ENCODE measurements at places on chromosomes 7 and 10.
A peak's percentile ranks its signal among the peaks of the same experiment; 100 is the strongest.

DNA sequence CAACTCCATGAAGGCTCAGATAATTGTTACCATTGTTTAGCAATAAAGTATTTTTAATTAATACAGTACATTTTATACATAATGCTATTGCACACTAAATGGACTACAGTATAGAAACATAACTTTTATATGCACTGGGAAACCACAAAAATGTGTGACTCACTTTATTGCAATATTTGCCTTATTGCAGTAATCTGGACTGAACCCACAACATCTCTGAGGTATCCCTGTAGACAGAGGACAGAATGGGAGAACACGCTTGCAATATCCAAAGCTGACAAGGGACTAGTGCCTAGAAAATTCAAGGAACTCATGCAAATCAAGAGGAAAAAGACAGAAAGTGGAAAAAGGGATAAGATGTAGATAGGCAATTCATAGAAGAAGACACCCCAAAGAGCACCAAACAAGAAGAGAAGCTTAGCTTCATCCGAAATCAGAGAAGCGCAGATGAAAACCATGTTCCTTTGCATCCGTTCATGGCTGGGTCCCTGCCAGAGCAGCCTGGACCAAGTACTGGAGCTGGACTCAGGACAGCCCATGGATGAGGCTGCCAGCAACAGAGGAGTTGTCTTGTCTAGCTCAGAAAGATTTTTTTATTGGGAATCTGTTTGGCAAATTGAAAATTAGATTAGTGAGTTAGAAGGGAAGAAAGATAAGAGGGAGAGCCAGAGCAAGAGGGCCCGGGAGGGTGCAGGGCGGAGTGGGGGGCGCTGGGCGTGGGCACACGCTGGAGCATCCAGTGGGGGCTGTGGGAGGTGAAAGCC, 16.0 kb upstream of the GALNTL5 start:
- peak; percentile 1 for DNase-seq

GRCh38 chr7:35257251-35258124, 3.6 kb upstream of the TBX20 start:
- DNase-seq: no peak

DNA sequence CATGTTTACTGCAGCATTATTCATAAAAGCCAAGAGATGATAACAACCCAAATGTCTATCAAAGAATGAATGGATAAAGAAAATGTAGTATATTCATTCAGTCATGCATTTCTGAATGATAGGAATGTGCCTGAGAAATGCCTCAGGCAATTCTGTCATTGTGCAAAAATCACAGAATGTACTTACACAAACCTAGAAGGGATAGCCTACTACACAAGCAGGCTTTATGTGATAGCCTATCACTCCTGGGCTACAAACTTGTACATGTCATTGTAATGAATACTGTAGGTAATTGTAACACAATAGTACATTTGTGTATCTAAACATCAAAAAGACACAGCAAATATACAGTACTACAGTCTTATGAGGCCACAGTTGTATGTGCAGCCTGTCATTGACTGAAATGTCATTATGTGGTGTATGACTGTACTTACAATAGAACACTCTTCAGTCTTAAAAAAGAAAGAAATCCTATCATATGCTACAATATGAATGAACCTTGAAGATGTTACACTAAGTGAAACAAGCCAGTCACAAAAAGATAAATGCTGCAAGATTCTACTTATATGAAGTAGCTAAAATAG, 141.8 kb upstream of the GPR22 start:
- peak; percentile 30 for DNase-seq

DNA sequence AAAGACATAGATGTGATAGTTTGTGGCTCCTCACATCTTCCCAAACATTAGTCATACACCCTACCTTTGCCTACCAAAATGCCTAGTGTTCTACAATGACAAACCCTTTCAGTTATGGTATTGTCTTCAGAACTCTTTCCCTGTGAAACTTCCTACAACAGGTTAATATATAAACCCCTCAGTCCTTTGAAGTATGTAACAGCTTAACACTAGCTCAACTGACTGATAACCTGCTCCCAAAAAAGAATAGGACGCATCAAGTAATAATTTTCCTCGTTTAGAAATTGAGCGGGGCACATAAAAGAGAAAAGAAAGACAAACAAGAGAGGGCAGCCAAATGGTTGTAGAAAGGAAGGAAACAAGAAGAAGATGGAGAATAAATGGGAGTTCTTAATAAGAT, 49.9 kb upstream of the RNF148 start:
- no peak for DNase-seq

Measured in amniotic stem cell (primary cell).